ENCODE measurements at places on chromosomes 11 and 22.

- DNase-seq: no peak
Measured at GRCh38 chr11:1707751-1708150, 10.8 kb downstream of the KRTAP5-6 start.

DNA sequence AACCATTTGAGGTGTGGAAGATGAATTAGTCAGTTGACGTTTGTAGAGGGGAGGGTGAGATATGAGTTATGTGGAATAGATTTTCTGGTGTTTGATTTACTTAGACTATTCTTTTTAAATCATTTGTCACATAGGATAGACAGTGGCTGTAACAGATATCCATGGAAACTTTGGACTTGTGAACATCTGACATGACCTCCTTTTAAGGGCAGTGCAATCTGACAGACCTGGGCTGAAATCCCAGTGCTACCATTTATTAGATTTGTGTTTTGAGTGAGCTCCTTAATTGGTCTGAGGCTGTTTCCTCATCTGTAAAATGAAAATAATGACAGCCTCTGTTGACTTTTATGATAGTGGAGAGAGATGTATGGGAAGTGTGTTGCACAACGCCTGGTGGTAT lies 159.9 kb downstream of the TEAD1 start:
- no peak for DNase-seq

GRCh38 chr22:47292546-47293320 lies 530.3 kb downstream of the TBC1D22A start:
- DNase-seq: no peak

DNA sequence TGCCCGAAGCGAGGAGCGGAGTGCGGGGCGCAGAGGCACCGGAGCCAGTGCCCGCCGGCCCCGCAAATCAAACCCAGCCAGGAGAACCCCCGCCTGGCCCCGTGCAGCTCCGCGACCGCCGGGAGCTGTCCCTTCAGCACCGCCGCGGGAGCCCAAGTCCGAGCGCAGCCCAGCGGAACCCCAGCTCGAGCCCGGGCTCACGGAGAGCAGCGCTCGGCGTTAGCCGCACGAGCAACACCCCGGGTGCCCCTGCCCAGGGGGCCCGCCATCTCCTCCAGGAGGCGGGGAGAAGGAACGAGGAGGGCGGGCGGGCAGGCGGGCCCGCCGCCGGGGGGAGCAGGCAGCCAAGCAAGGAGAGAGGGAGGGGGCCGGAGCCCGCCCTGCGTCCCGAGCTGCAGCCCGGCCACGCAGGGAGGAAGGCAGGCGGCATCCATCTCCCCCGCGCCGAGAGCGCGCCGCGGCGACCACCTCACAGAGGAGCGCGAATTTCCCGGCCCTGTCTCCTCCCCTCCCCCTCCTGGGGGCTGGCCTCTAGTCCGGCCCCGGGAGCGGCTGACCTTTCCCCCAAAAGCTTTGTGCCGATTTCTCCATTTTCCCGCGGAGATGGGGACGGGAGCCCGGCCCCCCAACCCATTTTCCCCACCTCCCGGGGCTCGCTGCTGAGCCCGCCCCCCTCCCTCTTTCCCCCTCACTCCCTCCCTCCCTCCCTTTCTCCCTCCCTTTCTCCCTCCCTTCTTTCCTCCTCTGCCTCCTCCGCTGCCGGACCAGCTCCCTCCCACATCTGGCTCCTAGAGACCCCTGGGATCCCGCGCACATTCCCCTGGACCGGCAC lies 621 bp downstream of the KCNC1 start:
- DNase-seq: peak; percentile 59

DNA sequence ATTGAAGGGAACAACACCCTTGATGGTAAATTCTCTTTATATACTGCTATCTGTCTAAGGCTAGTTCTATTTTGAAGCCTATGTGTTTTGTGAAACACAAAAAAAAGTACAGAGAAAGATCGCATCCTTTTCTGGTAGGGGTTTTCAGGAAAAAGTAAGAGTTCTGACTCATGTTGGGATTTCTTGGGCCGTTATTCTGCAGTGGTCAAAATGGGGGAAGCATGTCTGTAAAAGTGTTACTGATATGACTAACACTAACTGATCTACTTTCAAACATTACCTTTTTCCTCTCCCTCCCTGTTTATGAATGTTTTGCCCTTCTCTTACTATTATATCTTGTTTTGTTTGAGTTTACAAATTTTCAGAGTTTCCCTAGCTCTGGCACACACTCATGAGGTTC lies 53.9 kb downstream of the CTNND1 start:
- no peak for DNase-seq

GRCh38 chr11:121543836-121544380 lies 91.1 kb upstream of the SORL1-AS1 start:
- DNase-seq: no peak

- peak; percentile 47 for DNase-seq
Measured at GRCh38 chr11:95154514-95154913, 64.9 kb downstream of the ENDOD1 start.

DNA sequence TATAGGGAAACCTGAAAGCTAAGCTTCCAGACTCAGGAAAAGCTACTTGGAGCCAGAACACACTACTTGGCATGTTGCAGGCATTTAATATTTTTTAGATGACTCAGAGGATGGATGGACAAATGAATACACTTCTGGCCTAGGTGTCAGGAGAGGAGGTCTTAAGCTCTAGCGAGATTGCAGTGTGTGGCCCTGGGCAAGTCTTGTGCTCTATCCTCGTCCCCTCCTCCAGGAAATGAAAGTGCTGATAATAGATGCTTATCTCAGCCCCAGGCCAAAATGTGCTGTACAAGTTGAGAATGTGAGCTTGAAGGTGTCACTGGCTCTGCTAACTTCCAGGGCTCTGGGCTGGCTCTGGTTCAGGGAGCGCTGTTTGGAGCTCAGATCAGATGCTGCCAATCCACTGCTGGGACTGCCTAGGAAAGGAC lies 136.3 kb downstream of the PKNOX2 start:
- DNase-seq: no peak

- DNase-seq: peak; percentile 86
Measured at GRCh38 chr22:40499209-40499623, 128.8 kb downstream of the SGSM3 start.

DNA sequence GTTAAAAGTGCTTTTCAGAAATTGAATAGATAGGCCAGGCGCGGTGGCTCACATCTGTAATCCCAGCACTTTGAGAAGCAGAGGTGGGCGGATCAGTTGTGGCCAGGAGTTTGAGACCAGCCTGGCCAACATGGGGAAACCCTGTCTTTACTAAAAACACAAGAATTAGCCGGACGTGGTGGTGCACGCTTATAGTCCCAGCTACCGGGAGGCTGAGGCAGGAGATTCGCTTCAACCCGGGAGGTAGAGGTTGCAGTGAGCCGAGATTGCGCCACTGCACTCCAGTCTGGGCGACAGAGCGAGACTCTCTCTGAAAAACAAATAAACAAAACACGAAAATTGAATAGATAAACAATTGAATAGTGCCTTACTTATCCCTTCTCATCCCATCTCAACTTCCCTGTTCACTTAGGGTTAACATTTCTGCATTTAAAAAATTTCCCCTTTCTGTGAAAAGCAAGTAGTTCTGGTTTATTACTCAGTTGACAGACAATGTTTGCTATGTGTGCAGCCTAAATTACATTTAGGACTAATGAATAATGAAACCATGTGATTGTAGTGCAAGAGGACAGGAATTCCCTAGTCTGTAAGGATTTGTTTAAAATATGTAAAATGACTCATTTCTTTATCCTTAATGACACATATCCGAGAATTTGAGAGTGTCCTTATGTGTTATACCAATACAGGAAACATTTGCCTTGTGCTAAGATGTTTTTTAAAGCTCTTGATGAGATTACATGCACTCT lies 6.0 kb downstream of the RNF169 start:
- DNase-seq: peak; percentile 62

All from amniotic stem cell (primary cell).